Hindlimb muscle (tissue), 1 donor: ENCODE measurements at places on chromosomes 3 and 15.

- DNase-seq = no peak
Observed at GRCh38 chr3:151379083-151379734, 5.3 kb downstream of the P2RY12 start.

DNA sequence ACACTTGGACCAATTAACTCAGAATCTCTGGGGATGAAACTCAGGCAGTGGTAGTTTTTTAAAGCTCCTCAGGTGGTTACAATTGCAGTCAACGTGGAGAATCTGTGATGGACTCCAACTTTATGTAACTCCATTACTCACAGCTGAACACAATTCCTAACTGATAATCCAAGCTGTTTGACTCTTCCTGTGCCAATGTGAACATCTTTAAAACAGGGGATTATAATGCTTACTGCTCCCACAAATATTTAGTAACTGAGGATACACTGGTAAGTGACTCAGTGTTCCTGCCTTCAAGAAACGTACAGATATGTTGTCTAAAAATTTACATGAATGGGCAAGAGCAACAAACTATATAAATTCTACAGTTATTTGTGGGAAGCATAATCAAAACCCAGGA lies 85.6 kb downstream of the OSBPL10 start:
- DNase-seq = no peak

GRCh38 chr3:41000471-41000870 lies 198.8 kb upstream of the CTNNB1 start:
- peak; percentile 47 for DNase-seq

DNA sequence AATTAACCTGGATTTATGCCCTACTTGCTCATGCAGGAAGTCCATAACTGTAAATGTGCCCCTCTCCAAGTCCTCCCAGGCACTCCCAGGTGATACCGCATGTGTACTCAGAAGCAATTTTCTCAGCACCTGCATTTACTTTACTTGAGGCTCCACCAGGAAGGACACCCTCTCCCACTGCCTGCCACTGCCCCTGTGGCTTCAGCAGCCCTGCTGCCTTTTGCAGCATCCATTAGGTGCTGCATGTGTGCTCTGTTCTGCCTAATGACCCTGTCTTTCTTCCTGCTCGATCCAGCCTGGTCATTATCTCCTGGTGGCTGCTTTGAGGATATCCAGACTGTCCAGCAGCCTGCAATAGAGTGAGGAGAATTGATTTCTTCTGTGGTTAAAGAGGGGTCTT lies 107.6 kb upstream of the SEMA6D start:
- no peak for DNase-seq

- DNase-seq = no peak
Observed at GRCh38 chr3:185149591-185149990, 3.3 kb downstream of the C3orf70 start.

GRCh38 chr3:193457526-193457925 lies 79.0 kb upstream of the ATP13A5 start:
- no peak for DNase-seq

- DNase-seq = no peak
Observed at GRCh38 chr3:52188556-52188955, 9.4 kb upstream of the ALAS1 start.

DNA sequence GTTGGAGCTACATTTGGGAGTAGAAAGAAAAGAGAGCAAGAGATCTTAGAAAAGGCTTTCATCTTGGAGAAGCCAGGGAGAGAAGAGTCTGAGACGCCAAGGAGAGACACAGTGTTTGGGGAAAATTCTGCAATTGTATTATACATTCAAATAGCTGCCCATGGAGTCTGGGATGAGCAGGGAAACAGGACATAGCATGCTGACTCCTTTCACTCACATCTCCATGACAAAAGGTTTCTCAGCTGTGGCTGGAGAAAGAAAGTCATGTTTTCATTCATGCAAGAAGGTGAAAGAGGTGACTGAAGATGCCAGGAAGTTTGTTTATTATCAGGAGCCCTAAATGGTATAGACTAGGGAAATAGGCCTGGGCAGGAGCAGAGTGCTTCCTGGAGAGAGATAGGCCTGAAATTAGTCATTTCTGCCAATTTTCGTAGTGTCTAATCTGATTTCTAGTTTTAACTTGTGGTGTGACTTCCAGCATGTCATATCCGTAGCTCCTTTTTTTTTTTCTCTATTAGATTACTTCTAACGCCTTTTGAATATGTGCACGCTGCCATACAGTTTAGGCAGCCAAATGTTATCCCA lies 34.1 kb downstream of the ACP3 start:
- no peak for DNase-seq

DNA sequence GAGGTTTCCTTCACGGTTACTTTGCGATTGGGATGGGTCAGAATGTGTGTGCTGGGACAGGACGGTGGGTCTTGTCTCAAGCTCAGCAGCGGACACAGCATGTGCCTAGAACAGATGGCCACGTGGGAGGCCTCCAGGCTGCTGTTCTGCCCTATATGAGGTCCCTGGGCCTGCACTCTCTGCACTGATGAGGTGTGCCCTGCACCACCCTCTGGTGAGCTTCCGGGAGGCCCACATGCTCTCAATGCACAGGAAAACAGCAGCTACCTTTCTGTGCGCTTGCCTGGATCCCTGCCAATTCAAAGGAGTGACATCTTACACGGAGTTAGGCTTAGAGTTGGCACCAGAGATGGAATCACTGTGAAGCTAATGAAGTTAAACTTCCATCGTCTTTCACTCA lies 59.8 kb downstream of the BOC start:
- no peak for DNase-seq

- no peak for DNase-seq
Observed at GRCh38 chr3:99505200-99505599, 133.2 kb upstream of the COL8A1 start.

GRCh38 chr3:142866841-142867631 lies 21.8 kb downstream of the PCOLCE2 start:
- no peak for DNase-seq

DNA sequence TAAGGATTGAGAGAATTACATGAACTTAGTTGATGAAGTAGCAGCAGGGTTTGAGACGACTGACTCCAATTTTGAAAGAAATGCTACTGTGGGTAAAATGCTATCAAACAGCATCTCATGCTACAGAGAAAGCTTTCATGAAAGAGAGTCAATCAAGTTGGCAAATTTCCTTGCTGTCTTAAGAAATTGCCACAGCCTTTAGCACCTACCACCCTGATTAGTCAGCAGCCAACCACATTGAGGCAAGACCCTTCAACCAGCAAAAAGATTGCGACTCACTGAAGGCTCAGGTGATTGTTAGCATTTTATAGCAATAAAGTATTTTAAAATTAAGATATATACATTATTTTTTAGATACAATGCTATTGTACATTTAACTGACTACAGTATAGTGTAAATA lies 80.9 kb downstream of the RAP2B start:
- DNase-seq = no peak

GRCh38 chr3:13277196-13277813 lies 142.8 kb downstream of the NUP210 start:
- no peak for DNase-seq

GRCh38 chr3:10010421-10010877 lies 15.8 kb upstream of the FANCD2 start:
- no peak for DNase-seq

DNA sequence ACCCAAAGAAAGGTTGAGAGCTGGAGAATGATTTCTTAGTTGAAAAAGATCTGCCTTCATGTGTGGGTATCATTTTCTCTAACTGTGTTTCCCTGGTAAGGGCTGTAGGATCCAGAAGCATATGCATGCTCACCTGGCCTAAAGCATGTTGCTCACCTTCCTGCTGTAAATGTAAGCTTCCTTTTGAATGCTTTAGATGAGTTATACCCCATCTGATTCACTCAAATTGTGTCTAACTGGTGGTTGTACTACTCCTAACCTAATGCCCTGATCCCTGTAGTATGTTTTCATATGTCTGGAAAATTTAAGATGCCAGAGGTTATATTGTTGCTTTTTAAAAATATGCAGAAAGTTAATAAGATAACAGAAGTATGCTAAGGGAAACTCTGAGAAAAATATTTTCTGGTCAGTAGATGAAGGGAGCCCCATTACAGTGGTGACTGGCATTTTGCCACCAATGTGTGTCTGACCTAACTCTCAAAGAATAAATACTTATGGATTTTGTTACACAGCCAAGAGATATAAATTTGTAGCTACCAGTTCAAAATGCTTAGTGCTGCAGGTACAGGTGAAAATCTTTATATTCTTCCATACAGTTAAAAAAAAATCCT lies 7.7 kb downstream of the FILIP1L start:
- DNase-seq = no peak

GRCh38 chr3:139937674-139938279 lies 2.8 kb downstream of the CLSTN2 start:
- no peak for DNase-seq

DNA sequence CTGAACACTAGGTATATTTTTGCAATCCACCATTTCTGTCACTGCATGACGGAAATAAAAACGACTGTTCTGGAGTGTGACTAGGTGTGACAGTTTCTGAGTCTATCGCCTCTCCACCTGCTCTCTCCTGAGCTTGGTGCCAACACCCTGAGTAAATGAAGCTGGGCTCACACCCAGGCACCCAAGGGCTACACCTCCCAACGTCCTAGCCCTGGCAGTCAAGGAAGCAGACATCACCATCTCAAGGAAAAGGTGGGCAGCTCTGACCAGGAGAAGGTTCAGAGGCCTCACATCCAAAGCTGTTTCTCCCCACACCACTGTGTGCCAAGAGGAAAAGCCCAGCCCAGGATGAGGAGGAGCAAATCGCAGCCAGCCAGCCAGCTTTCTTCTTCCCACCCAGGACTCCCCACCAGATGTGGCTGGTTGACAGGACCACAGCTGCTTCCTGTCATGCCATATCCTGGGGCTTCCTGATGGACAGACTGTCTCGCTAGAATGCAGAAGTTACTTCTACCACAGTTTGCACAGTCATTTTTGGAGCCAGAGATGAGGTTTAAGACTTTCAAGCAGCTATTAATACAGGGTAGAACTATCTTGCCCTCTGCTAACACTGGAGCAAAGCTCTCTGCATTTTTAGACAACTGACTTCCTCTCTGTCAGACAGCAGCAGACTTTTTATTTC lies 3.3 kb downstream of the SCAMP2 start:
- peak; percentile 38 for DNase-seq

DNA sequence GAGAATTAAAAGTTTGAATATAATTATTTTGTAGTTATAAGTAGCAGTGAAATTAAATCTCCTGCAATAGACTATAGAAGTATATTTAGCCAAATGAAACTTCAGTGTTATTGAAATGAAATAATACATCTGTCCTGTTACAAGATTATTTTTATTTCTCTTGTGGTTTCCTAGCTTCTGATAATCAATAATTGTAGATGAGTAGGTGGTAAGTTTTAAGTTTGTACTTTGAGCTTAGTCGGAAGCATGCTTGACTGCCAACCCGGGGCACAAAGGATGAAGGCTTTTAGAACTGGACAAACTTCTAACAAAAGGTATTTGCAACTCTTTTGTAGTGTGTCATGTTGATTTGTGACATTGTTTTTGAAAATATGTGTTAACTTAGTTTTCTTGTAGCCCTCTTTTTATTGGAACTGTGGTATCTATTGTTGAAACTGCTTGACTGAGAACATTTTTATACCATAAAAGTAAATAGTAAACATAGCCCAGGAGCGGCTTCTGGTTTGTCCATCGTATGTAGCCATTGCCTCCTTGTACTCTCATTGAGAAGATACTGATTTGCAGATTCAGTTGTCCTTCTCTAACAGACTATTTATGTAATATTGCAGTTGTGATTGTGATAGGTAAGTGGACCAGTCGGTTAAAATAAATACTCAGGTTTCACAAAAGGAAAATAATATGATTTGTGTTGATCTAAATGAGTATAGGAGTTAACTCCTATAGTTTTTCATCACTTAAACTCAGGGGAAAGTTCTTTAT lies 2.9 kb downstream of the CTNNB1 start:
- DNase-seq = no peak

GRCh38 chr15:95603802-95604201 lies 726.7 kb upstream of the NR2F2 start:
- DNase-seq = peak; percentile 66

GRCh38 chr15:70023064-70023768 lies 74.5 kb downstream of the TLE3 start:
- no peak for DNase-seq

DNA sequence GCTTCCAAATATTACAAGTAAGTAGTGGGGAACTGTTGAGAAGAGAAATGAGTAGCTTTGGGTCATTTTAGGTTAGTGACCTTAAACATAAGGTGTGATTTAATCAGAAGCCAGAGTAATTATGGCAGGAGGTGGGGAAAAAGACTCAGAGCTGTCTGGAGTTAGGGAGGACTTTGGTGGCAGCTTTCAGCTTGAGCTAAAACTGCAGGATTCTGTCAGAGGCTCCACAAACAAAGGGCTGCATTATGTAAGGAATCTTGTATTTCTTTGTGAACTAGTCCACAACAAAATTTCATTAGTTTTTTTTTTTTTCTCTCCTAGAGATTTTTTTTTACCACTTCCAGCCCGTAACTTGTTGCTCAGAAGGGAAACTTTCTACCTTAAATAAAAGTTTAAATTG lies 345.3 kb downstream of the TIGIT start:
- no peak for DNase-seq

- no peak for DNase-seq
Observed at GRCh38 chr3:140394488-140395133, 283.3 kb upstream of the TRIM42 start.

DNA sequence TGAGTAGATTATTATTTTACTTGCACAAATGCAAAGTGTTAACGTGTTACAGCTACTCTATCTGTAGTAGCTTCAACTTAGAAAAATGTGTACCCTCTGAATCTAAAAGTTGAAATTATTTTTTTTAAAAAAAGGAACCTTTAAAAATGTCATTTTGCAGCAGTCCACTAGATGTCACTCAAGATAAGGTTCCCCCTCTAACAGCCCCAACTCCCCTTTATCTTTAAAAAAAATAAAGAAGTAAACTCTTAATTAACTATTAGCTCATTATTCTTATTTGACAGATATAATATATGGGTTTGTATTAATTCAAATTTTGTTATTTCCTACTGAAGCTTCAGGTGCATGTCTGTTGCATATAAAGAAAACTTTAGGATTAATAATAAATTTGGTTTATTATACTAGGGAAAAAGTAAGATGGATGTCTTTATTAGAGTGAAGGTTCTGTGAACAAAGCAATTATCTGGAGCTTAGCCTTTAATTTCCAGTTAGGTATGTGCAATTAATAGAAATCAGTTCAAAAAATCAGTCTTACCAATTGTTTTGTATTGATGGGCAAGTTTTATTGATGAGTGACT lies 288.5 kb downstream of the VGLL3 start:
- no peak for DNase-seq

GRCh38 chr3:121545049-121545573 lies 677 bp downstream of the POLQ start:
- DNase-seq = peak; percentile 2

- peak; percentile 52 for DNase-seq
Observed at GRCh38 chr3:151168269-151169094, 34.5 kb downstream of the GPR171 start.
